Globus pallidus (tissue), 1 donor: ENCODE measurements at places on chromosomes 16 and 17.

GRCh38 chr17:45394913-45395568 is 37.6 kb downstream of the ARHGAP27 start:
- DNase-seq: peak; percentile 46

GRCh38 chr17:14446825-14447224 is 145.9 kb downstream of the HS3ST3B1 start:
- no peak for DNase-seq

DNA sequence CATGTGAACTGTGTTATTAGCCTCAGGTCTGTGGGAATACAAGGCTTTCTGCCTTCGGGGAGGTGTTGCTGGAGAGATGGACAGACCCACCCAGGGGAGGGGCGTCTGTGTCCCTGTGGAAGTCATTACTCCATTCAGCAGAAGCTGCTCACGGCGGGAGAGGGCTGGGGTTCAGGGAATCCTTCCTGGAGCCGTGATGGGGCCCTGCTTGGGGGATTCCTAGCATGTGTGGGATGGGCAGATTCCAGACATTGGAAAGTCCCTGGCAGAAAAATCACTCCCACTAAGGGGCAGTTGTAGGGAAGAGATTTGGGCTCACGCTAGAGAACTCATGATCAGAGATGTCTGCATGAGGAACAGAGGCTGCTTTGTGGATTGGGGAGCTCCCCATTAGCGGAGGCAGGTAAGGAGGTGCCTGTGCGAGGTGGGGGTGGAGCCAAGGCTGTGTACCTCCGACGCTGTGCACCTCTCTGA is 56.3 kb upstream of the IL34 start:
- DNase-seq: no peak

- no peak for DNase-seq
These were observed 28.3 kb upstream of the CDC42EP4 start for GRCh38 chr17:73340093-73340596.
